ENCODE measurements at places on chromosomes 3 and 15.
A peak's percentile ranks its signal among the peaks of the same experiment; 100 is the strongest.

DNA sequence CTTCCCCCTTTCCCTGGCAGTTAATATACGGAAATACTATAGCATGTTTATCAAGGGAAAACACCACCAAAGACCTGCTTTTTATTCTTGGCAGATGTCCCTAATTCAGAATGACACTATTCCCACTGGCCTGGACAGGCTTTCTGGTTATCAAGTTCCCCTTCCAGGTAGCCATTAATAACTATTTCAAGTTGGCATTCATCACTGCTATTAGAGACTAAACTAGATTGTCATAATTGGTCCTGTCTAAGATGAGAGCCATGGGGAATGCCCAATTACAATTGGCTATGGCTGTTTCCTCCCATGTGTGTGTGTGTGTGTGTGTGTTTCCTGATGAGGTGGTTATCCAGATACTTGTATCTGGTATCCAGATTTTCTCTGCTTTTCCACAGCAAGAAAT lies 608.1 kb downstream of the SQOR start:
- no peak for DNase-seq

DNA sequence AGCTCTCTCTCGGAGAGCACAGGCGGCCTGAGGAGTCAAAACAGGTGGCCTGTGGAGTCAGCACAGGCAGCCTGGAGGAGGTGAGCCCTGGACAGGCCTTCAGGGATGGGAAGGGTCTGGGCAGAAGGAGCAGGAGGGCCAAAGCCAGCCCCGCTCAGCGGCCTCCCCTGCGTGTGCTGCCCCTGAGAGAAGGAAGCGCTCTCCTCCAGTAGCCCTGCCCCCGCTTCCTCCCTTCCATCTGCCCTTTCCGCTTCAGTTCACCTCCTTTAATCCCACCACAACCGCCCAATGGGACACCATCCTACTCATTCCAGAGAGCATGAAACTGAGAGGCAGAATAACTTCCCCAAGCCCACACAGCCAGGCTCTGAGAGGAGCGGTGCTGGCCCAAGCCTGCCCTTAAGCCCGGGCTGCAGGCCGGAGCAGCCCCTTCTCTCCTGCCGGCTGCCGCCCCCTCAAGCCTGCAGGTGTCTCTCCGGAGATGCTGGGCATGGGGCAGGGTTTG lies 3.2 kb upstream of the NR2E3 start:
- no peak for DNase-seq

DNA sequence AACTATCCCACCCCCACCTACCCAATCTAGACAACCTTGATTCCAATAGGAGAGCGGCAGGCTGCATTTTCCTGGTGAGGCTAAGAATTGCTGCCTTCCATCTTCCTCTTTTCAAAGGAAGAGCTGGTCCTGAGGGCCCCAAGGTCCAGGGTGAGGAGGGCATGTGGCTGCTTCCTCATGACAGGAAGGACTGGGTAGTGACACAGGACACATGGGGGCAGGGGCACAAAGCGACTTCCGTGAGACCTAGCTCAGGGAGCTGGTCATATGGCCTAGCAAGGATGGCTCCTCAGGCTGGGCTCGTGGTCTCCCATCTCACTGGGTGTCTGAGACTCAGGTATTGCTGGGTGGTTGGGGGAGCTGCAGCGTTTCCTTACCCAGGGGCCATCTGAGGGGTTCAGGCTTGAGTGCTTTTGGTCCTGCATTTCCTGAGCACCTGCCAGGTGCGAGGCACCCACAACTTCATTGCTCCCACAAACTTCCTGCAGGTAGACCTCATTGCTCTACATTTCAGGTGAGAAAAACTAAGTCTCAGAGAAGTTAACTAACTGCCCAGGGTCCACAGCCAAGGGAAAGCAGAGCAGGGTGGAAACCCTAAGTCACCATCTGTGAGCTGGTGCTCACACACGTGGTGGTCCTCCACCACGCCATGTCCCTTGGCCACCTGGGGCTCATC lies 160.0 kb upstream of the TLE3 start:
- no peak for DNase-seq

DNA sequence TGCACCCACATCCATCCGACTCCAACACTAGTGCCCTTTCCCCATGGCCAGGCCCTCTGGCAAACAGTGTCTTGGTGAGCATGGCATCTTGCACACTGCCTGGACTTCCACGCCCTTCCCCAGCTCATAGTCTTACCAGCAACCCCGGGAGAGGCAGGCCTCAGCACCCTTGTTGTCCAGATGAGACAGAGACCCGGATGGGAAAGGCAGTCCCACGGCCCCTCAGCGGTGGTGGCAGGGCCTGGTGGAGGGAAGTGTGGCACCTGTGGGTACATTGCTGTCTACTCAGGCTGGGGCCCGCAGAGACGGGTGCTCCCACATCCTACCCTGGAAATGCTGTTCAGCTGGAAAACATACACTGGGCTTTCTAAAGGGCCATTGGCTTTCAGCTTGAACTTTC lies 28.4 kb downstream of the HDAC11 start:
- no peak for DNase-seq

DNA sequence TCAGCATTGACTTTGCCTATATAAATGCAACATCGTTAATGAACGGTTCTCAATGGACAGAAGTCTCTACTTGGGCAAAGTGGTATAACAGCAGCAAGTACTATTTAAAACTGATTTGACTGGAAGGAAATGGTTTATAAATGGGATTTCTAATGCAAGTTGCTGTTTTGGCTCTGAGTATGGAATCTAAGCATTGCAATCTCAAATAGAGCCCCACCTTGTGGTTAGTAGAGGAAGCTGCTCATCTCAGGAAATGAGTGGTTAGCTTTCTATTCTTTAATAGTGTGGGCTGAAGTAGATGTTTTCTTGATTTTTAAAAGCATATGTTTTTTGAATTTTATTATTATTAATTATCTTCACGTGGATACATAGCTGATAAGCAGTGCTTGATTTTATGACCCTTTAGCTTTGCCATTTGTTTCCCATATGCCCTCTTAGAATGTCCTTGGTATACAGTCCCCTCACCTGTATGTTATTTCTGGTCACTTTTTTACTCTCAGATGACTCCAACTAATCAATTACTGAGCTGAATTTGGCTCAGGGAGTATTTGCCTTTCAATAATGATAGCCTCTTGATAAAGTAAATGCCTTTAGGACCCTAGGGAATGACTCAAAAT lies 67.1 kb downstream of the OXSM start:
- peak; percentile 31 for DNase-seq

DNA sequence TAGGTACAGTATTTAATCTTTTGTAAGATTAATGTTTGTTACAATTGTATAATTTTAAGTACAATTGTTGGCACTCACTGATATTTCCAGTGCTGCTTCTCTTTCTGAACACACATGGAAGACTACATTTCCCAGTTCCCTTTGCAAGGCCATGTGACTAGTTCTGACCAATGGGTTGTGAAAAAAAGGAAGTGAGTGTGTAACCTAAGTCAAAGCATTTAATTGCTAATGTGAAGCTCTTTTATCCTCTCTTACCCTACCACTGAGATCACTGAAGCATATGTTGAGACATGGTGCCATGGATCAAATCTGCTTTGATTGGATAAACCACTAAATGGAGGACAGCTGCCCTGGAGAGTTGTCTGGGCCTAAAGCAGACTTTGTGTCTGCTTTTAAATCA lies 83.9 kb upstream of the PLXND1 start:
- DNase-seq, result peak; percentile 28

DNA sequence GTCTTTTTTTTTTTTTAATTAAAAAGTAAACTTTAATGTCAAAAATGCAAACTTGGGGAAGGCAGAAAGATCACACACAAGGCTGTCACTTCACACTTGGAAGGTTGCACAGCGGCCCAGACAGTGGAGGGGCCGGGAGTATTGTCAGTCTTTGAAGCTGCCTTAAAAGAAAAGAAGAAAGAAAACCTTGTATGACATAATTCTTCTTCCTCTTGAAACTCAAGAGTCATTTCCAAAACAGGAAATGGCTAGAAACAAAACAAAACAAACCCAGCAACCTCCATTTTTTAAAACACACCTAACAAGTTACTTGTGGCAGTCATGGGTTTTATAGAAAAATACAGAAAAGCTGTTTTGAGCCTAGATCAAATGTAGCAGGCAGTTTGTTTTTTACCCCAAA lies 68.1 kb upstream of the MAGI1 start:
- DNase-seq, result no peak

DNA sequence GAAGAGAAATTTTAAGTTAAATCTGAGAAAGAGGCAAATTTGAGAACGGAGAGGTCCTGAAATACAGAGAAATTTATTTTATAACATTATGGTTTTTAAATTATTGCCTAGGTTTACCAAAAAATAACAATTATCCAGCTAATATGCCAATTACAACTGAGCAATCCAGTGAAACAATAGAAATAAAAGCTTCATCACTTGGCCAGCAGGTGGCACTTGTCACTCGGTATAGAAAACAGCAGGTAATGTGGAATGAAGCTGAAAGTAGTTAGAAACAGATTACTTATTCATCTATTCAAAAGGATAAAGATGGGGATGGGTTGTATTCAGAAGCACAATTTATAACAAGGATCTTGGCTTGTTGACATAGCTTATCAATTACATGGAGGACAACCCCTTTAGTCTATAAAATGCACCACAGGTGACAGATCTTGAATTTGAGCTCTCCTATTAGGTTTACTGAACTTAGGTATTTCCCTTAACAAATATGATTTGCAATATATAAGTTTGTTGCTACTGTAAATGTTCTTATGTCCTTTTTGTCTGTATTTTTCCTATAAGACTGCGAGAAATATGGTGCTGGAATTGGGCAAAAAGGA lies 70.1 kb upstream of the GUCA1C start:
- DNase-seq, result peak; percentile 16

Data from fibroblast of the conjunctiva (primary cell).